BJ (cell line): ENCODE measurements at places on chromosomes 1 and 21.
A peak's percentile ranks its signal among the peaks of the same experiment; 100 is the strongest.

- DNase-seq: no peak
Measured at GRCh38 chr1:162276493-162276892, 100.2 kb downstream of the SPATA46 start.

DNA sequence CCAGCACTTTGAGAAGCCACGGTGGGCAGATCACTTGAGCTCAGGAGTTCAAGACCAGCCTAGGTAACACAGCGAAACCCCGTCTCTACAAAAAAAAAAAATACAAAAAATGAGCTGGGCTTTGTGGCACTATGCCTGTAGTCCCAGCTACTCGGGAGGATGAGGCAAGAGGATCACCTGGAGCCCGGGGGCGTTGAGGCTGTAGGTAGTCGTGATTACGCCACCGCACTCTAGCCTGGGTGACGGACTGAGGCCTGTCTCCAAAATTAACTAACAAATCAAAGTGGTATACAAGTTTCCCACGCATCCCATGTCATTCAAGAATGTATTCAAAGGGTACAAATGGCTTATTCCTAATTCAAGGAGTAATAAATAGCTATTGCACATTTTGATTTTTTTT lies 2.4 kb downstream of the AUNIP start:
- no peak for DNase-seq

- DNase-seq: peak; percentile 95
Measured at GRCh38 chr1:183915625-183916510, 110.9 kb downstream of the RGL1 start.

DNA sequence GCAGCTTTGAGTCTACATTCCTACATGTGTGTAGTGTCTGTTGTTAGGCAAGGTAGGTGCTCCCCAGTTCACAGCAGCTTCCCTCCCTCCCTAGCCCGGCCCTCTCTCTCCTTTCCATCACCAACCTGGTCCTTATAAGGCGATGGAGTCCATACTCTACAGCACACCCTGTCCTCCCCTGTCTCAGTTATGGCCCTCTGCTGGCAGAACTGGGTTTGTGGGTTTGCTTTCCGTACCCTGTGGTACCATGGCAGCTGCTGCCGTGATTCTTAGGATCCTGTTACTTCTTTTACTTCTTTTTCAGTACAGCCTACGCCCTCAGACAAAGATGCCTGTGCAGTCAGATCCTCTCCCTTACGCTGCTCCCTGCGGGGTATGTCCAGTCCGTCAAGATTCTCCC lies 31.7 kb downstream of the AK5 start:
- DNase-seq: no peak

DNA sequence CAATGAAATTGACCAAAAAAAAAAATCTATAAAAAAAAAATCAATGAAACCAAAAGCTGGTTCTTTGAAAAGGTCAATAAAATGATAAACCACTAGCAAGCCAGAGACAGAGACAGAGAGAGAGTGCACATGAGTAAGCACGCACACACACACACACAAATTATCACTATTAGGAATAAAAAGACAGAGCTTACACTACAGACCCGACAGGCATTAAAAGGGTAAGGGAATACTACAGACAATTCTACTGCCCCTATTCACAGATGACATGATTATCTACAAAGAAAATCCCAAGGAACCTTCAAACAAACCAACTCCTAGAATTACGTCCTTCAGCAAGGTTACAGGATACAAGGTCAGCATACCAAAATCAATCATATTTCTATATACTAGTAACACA lies 38.6 kb downstream of the TARBP1 start:
- DNase-seq: no peak

GRCh38 chr1:246080031-246080430 lies 427.0 kb downstream of the SMYD3 start:
- no peak for DNase-seq

DNA sequence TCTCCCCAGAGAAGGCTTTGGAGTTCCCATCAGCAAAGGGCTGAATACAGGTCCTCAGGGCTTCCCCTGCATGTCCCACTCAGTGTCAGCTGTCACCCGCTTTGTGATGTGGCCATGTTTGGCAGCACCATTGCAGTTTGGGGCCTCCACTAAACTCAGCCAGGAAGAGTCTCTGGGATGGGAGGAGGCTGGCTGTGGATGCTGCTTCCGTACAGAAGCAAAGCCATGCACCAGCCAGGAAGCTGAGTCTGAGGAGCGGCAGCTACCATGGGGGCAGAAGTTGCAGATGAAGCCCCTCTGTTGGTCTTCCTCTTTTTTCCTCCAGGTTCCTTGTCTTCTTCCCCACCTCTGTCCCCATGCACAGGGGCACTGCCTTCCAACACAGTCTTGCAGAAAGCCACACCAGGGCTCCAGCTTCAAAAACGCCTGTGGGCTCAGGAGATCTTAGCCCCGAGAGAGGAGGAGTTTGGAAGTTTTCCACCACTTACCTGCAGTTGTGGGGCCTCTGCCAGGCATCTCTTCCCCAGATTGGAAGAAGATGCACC lies 416.8 kb downstream of the NPHP4 start:
- DNase-seq: no peak

GRCh38 chr21:38664315-38664714 lies 141.4 kb upstream of the ETS2 start:
- DNase-seq: no peak

- no peak for DNase-seq
Measured at GRCh38 chr1:219144658-219145315, 28.9 kb upstream of the LYPLAL1 start.

DNA sequence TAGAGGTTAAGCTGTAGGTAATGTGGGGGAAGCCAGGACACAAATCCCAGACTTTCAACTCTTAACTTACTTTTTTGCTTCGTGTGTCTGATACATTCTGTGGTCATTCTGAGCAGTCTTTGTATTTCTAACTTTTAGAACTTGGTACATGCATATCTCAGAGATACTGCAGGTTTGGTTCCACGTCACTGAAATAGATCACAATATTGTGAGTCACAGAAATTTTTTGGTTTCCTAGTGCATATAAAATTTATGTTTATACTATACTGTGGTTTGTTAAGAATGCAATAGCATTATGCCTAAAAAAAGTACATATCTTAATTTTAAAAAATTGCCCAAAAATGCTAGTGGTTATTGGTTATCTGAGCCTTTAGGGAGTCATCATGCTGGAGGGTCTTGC lies 3.2 kb downstream of the URB2 start:
- no peak for DNase-seq

GRCh38 chr1:200905411-200906052 lies 10.8 kb downstream of the INAVA start:
- DNase-seq: no peak

GRCh38 chr1:58996341-58997059 lies 212.7 kb upstream of the JUN start:
- DNase-seq: no peak

GRCh38 chr1:4319496-4319895 lies 334.9 kb upstream of the AJAP1 start:
- no peak for DNase-seq

DNA sequence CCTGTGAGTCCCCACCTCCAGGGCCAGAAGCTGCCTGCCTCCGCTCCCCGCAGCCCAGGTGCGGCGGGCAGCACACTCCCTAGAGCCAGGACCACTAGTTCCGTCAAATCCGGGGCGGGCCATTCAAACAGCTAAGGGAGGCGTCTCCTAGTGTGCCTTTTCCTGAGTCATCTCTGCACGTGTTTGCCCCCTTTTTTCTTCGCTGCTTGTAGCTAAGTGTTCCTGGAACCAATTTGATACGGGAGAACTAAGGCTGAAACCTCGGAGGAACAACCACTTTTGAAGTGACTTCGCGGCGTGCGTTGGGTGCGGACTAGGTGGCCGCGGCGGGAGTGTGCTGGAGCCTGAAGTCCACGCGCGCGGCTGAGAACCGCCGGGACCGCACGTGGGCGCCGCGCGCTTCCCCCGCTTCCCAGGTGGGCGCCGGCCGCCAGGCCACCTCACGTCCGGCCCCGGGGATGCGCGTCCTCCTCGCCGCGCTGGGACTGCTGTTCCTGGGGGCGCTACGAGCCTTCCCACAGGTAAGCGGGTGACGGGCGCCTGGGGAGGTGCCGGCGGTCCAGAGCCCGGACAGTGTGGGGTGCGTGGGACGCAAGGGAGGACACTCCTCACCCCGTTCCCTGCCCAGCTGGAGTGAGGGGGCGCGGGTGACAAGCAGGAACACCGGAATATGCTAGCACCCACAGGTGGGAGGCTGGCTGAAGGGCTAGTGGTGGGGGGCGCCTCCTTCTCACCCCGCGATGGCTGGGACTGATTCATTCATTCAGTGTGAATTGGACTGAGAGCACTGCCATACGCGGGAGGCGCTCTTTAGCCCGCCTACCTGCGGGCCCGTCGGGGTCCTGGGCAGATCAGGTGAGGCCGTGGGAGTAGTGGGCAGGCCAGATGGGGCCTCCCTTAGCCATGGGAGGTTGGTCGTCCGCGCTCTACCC lies at the start of gene TNFRSF8:
Gene TNFRSF8, plus strand, starts transcription at position 163 of the 932 bp plus-strand sequence. Its CDS starts 296 bp downstream, at position 459.
- DNase-seq: no peak

GRCh38 chr1:42420121-42420520 lies 35.7 kb downstream of the ZMYND12 start:
- DNase-seq: no peak

- DNase-seq: no peak
Measured at GRCh38 chr1:167054531-167054930, 35.6 kb downstream of the GPA33 start.

DNA sequence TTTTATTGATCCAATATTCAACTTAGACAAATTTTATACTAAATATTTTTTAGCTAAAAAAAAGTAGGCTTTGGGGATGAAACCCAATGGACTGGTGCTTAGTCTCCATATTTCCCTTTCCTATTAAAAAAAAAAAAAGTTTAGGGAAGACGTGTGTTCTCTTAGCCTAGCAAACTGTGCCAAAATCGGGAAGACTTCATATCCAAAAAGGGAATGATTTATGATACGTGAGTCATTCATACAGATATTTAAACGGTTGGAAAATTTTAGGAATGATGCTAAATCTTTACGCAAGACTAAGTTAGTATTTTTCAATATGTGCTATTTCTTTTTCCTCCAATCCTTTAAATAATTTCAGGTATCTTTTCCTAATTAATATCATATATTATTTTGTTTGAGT lies 50.7 kb downstream of the SPATA17 start:
- DNase-seq: no peak

- no peak for DNase-seq
Measured at GRCh38 chr1:81151206-81151605, 649.5 kb upstream of the ADGRL2 start.

GRCh38 chr1:218546314-218546713 lies 201.2 kb downstream of the TGFB2 start:
- no peak for DNase-seq

- DNase-seq: no peak
Measured at GRCh38 chr1:17348593-17349234, 23.3 kb upstream of the PADI6 start.

DNA sequence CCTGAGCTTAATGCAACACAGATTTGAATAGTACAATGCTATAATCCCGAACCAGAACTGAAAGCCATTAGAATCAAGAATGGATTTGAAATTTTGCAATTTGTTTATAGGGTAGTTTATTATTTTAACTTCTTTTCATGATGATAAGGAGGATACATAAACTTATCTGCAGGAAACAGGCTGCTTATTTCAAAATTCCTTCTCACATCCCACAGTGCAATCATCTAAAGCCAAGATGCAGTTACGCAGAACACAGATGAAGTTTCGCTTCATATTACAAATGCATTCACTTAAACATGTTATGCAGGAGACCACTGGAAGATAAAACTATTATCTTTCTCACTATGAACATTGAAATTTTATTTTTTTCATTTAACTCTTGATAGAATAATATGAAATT lies 1019.6 kb downstream of the PLA2G4A start:
- DNase-seq: no peak

DNA sequence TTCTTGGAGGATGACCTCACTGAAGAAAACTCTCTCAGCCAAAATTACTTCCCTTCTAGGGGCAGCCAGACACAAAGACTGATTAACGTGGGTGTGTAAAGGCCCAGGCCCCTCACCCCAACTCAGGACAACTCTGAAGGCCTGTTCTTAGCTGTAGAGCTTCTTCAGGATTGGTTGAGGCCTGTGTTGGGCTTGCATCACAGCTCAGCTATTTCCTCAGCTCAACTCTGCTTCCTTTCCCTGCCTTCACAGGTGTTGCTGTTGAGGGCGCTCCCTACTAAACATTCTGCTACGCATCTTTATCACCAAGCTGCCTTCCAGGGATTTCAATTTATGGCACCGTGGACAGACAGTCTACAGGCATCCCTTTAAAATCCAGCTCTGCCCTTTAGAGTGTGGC lies 36.8 kb downstream of the MAB21L3 start:
- no peak for DNase-seq

DNA sequence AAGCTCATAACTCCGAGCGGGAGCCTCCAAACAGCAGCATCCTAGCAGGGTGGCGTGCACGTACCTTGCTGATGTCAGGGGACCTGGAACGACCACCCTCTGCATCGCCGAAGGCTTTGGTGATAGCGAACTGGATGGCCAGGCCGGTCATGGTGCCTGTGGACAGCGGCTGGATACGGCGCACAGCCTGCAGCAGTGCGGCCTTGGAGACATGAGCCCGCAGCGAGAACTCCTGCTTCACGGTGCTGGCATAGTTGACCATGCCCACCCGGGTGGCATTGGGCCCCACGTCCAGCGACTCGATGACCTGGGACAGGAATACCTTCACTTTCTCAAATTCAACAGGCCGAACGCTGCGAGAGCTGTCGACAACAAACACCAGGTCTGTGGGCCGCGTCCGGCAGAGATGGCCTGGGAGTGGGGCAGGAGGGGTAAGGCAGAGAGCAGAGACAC lies 2.0 kb downstream of the MATN1 start:
- no peak for DNase-seq

GRCh38 chr1:236455243-236455642 lies 61.2 kb downstream of the EDARADD start:
- DNase-seq: no peak

DNA sequence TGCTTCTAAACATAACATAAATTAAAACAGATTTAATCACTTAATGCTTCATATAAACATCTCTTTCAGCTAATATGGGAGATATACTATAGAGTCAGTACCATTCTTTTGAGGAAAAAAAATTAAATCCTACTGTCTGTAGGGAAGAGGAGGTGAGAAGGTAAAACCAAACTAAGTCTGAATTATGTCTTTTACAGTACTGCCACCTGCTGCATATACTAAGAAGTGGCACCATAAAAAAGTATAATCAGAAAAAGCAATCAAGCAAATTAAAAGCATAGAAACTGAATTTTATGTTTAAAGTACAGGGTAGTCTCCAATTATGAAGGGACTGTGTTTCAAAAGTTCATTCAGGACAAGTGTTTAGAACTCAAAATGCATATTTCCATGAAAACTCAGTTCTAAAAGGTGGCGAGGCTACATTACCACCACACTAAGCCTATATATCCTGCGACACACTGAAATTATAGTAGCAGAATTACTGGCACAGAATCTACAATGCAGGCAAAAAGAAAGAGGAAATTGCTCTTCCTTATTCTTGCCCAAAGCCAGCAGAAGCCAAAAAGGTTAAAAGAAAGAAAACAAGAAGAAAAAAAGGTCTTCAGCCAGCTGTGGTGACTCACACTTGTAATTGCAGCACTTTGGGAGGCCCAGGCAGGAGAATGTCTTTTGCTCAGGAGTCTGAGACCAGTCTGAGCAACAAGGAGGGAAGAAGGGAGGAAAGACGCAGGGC lies 9.0 kb downstream of the NSL1 start:
- DNase-seq: no peak

GRCh38 chr1:38803647-38804046 lies 55.9 kb downstream of the RRAGC start:
- DNase-seq: no peak
